ENCODE measurements at places on chromosomes 6 and 20. TPM values are rescaled to one million over a fixed set of nuclear protein-coding genes. Genes with fewer than 3 reads are reported as not detected.

- DNase-seq = no peak
Measured at GRCh38 chr20:45972500-45973183, 639 bp upstream of the ZNF335 start.

DNA sequence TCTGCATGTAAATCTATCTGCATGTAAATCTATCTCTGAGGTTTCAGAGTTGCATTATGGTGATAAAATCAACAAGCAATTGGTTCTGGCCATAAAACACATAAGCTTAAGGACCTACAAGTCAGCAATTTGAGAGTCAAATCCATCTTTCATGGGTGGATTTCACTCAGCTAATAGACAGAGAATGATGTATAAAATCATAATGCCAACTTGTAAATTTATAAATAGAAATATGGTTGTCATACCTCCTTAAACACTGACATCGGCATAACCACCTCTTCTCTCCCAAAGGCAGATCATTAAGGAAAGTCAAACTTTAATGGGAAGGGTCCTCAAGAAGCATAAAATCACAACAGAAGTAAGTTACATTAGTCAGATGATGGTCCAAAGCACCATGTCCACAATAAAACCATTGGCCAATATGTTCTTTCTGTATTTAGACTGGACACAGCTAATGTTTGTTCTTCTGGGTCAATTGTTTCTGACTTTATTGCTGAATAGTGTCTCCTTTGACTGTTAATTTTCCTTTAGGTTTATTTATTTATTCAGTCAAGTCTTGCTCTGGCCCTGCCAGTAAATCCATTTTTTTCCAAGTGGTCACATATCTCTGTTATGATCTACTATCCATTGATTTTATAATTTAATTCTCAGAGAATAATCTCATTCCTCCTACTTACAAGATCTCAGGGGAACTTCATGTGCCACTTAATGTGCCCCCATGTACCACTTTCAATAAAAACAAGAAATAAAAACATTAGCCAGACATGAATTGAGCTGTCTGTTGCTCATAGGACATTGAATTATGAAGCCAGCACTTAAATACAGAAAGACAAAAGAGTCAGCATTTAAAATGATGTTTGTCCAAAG, 382.9 kb upstream of the IRAK1BP1 start:
- no peak for DNase-seq

GRCh38 chr6:31615748-31616147, 714 bp downstream of the AIF1 start:
- DNase-seq = no peak

DNA sequence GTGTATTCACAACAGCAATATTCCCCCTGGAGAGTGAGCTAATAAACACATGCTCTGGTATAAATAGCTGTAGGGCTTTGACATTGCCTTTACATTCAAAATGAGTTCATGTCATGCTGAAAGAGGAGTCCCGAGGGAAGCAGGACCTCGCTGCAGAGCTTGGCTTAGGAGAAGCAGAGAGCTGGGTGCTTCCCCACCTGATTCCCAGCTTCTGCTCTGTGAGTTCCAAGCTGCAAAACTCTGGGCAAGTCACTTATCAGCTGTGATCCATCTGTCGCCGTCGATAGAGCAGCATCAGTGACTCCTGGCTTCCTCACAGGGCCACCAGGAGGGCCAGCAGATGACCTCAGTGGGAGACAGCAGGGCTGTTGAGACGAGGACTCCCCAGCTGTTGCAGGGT, 241.8 kb downstream of the ANKRD60 start:
- no peak for DNase-seq

DNA sequence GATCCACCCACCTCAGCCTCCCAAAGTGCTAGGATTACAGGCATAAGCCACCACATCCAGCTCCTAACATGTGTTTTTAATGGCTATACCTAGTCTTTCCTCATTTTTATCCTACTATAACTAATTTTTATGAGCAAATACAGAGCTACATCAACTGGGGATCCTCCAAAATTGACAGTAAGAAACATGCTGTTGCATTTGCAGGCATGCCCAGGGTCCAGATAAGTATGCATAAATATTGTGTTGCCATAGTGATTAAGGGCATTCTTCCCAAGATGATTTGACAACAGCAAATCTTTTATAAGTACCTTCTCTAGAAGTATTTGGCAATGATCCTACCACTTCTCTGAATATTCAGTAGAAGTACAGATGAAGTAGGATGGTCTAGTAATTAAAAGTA, 41.9 kb upstream of the MOXD1 start:
- DNase-seq = no peak

- DNase-seq = no peak
Measured at GRCh38 chr6:149961728-149962425, 1.9 kb upstream of the ULBP1 start.

GRCh38 chr6:15929685-15930084, 199.2 kb upstream of the MYLIP start:
- DNase-seq = no peak

- no peak for DNase-seq
Measured at GRCh38 chr6:110357664-110358552, at the start of gene METTL24. METTL24 (minus strand) TSS chr6:110358349; CDS start chr6:110358272, 77 bp downstream.

DNA sequence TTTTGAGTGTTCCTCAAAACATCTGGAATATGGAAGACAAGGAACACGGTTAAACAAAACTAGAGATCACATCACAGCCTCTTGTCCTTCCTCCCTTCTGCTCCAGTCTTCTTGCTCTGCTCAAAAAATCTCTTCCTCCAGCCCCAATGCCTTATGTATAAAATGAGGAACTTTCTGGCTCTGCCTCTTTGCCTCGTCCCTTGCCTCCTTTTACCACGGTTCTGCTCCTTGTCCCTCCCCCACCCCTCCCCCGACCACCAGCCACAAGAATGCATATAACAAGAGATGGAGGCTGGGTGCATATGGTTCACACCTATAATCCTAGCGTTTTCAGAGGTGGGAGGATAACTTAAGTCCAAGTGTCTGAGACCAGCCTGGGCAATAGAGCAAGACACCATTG, 43.6 kb downstream of the PLAGL2 start:
- no peak for DNase-seq

GRCh38 chr6:137487869-137488149, 6.4 kb downstream of the OLIG3 start:
- no peak for DNase-seq

- DNase-seq = no peak
Measured at GRCh38 chr6:57313009-57313408, 4.4 kb upstream of the PRIM2 start.

GRCh38 chr6:104281370-104281769, 578.3 kb downstream of the HACE1 start:
- DNase-seq = no peak

DNA sequence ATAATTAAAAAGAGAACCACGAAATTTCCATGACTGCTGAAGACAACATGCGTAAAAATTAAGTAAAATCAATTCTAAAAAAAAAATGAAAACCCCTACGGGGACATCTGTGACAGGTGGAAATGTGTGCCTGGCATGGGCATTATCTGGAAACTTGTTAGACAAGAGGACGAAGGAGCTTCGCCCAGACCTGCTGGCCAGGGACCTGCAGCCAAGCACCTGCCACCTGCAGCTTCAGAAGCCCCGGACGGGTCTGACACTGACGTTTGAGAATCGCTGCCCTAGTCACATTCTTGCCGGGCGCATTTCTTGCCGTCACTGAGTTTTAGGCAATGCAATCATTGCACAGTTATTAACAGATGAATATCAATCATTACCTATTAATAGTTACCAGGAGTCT, 140.3 kb downstream of the SMOC2 start:
- no peak for DNase-seq

- DNase-seq = no peak
Measured at GRCh38 chr6:132458887-132459604, 53.9 kb downstream of the STX7 start.

DNA sequence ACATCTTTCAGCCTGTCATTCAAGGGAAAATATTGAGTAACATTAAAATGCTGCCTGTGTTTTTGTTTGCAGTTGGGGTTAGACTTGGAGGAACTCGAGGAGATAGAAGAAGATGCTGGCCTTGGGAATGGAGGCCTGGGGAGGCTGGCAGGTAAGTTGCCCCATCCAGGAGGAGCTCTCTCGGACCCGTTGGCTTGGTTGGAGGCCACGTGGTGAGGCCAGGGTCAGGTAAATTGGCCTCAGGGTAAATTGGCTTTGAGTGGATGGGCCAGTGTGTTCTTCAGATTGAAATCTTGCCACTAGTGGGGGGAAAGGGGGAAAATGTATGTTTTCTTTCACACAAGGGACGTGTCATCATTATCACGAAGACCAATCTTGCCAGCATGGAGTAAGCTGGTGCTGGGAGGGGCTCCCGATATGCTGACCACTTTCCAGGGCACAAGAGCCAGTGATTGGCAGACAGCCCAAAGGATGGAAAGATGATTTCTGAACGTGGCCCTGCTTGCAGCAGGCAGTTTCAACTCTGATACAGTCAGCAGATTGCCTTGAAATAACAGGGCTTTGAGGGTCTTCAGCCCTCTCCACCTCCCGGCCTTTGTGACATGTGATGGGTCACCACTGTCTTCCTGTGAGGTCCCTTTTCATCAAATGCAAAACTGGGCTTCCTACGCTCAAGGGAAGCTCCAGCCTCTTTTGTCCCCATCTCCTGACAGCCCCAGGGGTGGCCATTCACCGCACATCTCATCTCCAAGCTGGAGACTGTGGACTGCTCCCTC, 21.4 kb downstream of the PYGB start:
- no peak for DNase-seq

- no peak for DNase-seq
Measured at GRCh38 chr6:115396112-115396906, 664.4 kb downstream of the FRK start.

DNA sequence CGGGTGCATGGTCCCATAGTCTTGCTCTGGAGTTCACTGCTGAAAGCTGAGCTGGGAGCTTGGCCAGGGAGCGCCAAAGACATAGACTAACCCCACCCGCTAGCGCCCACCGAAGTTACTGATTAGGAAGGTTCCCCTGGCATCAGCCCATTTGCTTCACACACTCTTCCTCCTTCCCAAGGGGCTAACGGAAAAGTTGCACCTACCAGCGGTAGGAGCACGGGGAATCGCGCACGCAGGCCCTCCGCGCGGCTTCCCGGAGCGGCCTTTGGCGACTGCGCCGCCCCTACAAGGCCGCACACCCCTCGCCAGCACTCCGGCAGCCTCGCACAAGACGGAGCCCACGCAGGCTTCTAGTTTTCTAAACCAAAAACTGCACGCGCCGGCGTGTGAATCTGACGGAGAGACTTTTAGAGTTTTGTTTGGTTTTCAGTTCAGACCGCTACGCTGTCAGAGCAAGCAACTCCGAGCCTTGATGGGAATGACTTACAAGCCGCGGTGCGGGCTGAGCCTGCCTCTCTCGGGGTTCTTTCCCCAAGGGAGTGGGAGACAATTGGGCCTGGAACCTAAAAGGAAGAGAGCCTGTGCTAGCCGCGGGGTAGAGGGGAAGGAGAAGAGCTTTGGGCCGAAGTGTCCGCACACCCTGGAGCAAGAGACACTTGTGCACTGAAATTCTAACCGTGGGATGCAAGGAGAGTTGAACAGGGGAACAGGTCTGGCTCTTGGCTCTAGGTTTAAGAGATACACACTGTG, 891 bp upstream of the POU3F2 start:
- DNase-seq = peak; percentile 67

- DNase-seq = no peak
Measured at GRCh38 chr6:136816656-136817055, 5.7 kb upstream of the PEX7 start.

DNA sequence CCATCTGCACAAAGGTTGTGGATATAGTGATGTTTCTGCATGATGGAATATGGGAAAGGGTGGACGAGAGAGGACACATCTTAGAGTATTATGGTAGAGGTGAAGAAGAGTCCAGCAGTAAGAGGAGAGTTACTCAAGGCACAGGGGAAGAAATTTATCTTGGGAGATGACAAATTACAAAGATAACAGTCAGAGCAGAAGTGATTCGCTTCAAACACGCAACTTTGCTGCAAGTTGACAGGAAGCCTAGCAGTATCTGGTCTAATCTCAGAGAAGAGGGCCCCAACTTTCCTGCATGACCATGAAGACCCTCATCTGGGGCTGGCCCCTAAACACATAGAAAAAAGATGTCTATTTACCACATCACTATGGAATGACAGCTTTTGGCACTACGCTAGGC, 1.2 kb upstream of the CALHM6 start:
- no peak for DNase-seq

DNA sequence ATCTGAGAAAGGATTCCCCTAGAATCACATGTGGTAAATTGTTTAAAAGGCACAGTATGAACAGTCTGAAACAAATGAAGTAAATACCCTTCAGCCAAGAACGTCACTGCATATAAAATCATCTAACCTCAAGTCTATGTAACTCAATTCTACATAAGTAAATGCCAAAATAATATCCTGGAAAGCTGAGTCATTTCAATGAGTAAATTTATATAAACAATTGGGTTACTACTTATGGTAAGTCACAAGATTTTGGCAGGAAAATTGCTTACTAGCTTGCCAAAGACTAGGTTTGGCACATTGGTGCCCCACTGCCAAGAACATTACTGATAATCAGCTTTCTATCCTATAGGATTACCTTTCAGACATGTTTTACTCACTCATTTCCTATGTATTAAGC, 8.4 kb downstream of the GMDS start:
- DNase-seq = no peak

DNA sequence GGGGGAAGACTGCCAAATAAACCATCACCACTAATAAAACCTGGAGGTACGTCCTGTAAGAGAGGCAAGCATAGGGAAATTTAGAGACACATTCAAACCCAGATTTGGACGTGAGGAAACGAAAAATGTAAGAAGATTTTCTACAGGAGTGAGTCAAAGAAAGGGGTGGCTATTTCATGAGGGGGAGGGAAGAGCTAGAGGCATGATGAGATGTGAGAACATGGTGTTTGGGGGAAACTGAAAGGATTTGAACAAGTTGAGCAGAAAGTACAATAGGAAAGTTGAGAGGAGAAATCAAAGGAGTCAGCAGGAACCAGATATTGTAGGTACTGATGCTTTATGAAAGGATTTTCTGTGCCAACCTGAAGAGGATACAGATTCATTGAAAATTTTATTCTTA, 179.1 kb upstream of the HS3ST5 start:
- no peak for DNase-seq

DNA sequence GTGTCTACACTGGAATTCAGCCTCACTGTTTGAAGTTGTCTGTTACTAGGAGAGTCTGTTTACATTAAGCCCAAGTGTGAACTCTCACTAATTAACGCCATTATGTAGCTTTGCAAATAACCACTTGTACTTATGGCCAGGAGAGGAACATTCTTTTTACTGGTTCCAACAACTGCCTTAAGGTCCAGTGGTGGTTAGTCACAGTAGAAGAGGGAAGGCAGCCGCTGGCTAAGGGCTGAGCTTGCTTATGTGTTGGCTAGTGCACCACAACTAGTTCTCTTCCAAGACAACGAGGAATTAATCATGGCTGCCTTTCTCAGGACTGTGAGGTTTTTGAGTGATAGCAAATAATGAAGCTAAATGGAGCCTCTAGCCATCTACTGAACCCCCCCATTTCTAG, 14.9 kb upstream of the SLC22A23 start:
- DNase-seq = no peak

GRCh38 chr6:144134176-144134575, 16.1 kb upstream of the STX11 start:
- DNase-seq = no peak

BAK1 gene
- total RNA-seq = 3.7 TPM

HLA-DPB1 gene
- total RNA-seq = 1.4 TPM

DUSP15 gene
- 3.0 TPM for total RNA-seq

RBPJL gene
- not detected for total RNA-seq

Data from occipital lobe (tissue), 3 donors.